ENCODE measurements at places on chromosomes 11 and 22. TPM values are rescaled to one million over a fixed set of nuclear protein-coding genes. Genes with fewer than 3 reads are reported as not detected.
A peak's percentile ranks its signal among the peaks of the same experiment; 100 is the strongest.

GRCh38 chr11:45457649-45458048, 171.5 kb upstream of the SYT13 start:
- peak; percentile 0 for DNase-seq

GRCh38 chr11:118084247-118084646, 2.5 kb downstream of the SMIM35 start:
- no peak for DNase-seq

GRCh38 chr11:121039971-121040613, 16.2 kb downstream of the TBCEL start:
- no peak for DNase-seq

DNA sequence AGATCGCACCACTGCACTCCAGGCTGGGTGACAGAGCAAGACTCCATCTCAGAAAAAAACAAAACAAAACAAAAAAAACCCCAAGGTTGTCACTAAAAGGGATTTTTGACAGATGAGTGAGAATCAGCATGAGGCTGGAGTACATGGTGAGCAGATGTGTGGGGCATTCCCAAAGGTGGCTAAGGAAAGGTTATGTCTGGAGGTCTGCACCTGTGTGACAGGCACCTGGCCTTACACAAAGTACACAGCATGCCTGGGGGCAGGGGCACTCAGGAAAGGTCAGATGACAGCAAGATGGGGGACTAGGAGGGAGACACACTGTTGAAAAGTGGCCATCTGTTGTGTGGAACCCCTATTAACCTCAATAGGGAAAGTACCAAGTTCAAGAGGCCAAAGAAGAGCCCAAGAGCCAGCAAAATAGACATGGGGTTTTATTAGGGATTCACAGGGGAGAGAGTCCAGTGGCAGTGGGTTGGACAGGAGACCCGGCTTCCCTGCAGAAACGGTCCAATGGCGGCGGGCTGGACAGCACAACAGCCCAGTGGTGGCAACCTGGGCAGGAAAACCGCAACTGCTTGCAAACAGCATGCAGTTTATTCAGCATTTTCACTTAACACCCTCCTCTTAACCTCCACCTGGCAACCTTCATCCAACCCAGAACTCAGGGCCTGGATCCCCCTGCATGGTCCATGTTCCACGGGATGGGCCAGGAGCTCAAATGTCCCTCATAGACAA, 101.1 kb downstream of the MICAL2 start:
- no peak for DNase-seq

DNA sequence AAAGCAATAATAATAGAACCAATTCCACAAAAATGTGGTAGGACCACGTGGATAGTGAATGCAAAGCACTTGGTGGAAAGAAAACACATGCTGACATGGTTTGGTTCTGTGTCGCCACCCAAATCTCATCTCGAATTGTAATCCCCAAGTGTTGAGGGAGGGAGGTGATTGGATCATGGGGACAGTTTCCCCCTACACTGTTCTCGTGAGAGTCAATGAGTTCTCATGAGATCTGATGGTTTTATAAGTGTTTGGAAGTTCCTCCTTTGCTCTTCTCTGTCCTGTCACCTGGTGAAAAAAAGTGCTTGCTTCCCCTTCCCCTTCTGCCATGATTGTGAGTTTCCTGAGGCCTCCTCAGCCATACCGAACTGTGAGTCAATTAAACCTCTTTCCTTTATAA, 421.9 kb upstream of the CADM1 start:
- no peak for DNase-seq

DNA sequence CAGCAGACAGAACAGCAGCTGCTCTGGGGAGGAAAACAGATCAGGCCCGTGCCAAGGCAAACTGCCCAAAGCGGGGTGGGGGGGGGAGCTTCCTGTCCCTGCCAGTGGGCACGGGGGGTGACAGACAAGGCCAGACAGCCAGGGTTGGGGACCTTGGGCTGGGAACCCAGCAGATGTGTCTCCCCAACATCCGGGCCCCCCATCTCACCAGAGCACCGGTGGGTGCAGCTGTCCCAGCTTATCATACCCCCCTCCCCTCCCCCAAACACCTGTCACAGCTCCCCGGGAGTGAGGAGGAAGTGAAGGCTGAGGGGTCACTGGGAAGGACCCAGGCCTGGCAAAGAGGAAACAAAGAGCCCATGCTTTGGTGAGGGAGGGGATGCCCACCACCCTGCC, 1.3 kb downstream of the PPP1R14B start:
- no peak for DNase-seq

DNA sequence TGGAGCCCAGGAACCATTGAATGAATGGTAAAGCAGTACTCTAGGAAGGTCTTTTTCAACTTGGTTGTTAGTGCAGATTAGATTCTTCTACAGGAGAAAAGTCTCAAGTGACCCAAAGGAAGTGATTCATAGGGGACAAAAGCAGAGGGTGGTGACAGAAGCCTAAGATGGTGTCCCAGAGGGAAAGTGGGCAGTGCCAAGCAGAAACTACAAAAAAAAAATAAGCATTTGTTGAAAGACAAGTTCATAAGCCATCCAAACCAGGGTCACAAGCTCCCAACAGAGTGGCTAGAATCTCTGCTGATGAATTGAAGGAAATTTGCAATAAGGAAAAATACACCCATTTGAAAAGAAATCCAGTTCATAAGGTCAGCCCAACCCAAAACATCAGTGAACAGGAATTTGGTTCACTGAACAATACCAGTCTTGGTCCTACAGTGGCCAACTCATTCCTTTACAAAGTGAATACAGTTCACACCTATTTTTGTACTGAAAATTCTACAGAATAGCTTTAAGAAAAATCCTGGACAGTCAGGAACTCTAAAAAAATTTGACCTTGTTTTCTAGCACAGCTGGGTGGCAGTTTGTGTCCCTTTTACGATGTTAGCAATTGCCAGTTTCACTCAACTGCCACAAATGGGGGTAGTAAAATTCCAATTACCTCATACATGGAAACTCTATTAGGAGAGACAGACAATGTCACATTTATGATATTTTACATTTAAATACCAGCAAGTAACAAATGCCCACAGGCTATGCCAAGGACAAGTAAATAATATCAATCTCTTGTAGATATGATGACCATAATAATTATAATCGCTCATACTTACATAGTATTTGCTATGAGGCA, 21.6 kb upstream of the NUP160 start:
- no peak for DNase-seq

- DNase-seq: no peak
Measured at GRCh38 chr11:35721651-35722282, 59.2 kb downstream of the TRIM44 start.

DNA sequence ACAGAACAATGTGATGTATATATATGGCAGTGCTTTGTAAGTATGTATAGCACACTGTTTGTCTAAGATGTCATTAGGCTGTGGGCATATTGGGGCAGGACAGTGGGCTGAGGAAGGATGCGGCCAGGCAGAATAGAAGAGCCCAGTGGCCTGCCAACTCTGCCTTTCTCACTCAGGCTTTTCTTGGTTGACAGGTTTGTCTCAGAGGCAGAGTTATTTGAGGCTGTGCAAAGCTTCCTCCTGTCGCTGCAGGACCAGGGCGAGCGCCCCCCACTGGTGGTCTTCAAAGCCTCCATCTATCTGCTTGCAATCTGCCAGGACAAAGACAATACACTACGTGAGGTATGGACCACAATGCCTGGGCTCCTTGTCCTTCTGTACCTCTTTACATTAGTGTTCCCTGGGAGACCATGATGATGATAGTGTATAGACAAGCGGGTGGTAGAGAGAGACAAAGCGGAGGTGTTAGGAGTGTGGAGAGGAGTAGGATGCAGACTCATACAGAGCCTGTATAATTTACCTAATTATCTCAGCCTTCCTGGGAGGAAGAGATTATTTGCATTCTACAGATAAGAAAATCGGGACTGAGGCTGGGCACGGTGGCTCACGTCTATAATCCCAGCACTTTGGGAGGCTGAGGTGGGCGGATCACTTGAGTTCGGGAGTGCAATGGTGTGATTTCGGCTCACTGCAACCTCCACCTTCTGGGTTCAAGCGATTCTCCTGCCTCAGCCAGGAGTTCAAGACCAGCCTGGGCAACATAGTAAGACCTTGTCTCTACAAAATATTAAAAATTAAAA, 37.3 kb upstream of the CCDC134 start:
- DNase-seq: no peak

DNA sequence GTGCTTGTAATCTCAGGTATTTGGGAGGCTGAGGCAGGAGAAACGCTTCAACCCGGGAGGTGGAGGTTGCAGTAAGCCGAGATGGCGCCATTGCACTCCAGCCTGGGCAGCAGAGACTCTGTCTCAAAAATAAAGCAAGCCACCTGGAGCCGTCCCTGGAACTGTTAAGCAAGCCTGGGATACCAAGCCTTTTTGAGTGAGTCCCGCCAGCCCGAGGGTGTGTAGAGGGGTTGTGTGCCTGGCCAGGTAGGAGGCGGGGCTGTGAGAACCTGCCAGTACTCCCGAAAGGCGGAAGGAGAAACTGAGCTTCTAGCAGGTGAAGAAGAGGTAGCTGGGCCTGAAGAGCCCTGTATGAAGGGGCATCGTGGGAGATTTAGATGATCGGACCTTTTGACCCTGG, 52.4 kb downstream of the TRIOBP start:
- no peak for DNase-seq

- no peak for DNase-seq
Measured at GRCh38 chr22:41175546-41175945, 29.6 kb upstream of the L3MBTL2 start.

- no peak for DNase-seq
Measured at GRCh38 chr11:116466191-116466590, 306.6 kb downstream of the BUD13 start.

GRCh38 chr11:69510471-69511357, 29.3 kb downstream of the LINC01488 start:
- DNase-seq: no peak

DNA sequence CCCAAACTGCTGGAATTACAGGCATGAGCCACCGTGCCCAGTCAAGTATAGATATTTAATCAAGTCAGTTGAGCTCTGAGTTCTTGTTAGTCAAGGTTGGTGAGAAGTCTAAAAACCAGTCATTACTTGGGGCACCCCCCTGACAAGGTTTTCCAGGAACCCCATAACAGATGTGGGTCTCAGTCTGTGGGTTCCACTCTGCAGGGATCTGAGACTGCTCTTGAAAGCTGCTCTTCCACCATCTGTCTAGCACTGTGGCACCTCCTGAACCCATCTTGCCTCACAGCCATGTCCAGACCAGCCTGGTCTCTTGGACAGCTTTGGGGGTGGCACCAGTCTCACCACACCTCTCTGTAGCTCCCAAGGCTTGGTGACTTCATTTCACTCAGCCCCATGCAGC, 44.3 kb upstream of the PLET1 start:
- no peak for DNase-seq

DNA sequence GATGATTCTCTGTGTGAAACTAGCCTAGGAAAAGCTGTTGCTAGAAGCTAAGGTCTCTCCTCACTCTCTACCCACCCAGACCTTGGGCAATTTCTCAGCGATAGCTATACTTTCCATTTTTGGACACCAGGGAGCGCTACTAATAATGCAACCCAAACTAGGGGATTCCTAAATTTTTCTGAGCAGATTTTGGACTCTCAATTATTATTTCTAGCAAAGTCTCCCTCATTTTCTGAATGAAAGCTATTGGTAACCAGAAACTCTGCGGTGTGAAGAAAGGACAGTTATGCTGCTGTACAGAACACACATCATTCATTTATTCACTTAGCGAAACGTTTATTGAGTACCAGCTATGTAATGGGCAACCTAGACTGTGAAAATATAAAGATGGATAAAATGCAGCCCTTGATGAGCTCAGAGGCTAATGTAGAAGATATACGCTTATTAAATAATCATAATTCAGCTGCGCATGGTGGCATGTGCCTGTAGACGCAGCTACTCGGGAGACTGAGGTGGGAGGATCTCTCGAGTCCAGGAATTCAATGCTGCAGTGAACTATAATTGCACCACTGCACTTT, 6.1 kb upstream of the STIM1 start:
- peak; percentile 33 for DNase-seq

- DNase-seq: no peak
Measured at GRCh38 chr11:25766332-25767015, 565.5 kb upstream of the ANO3 start.

DNA sequence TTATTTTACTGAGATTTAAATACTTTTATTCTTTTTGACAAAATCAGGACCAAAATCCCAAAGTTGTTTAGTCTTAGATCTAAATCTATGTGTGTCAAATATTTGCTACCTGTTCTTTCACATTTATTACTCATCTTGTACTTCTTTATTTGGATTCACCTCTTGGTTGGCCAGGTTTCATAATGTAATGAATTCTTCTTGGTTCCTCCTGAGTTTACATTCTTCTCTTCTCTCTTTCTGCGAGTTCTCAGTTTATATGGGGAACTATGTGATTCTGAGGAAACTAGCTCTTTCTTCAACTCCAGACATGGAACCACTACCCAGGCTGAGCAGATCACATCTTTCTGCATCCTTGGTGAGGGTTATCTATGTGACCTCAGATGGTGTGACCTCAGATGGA, 50.2 kb downstream of the EHF start:
- no peak for DNase-seq

DNA sequence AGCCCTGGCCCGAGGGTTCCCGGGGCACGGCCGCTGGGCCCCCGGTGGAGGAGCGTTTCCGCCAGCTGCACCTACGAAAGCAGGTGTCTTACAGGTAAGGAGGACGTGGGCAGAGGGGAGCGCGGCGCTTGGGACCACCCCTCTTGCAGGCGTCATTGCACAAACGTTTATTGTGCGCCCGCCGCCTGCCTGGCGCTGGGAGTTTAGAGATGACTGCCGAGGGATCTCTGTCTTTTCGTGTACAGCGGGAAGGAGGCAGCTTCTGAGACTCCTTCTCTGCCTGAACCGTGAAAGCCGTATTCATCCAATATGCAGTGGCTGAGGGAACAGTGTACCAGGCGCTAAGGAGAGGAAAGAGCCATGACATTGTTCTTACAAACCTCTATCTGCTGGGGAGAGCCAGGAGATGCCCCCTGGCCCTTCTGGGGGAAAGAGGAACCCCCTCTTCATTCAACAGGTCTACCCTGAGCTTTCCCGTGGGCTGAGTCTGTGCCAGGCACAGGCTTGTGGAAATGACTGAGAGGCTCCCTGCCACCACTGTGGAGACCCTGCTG, 13.8 kb upstream of the DGKZ start:
- DNase-seq: no peak

The MUC15 gene
- not detected for total RNA-seq

The OR56A4 gene
- total RNA-seq: not detected

The CLTCL1 gene
- total RNA-seq: 2.6 TPM

The NPAS4 gene
- total RNA-seq: not detected

The APLNR gene
- total RNA-seq: not detected

The SPI1 gene
- total RNA-seq: not detected

The LARGE2 gene
- 0.30 TPM for total RNA-seq
